ENCODE measurements at places on chromosomes 7 and 10. TPM values are rescaled to one million over a fixed set of nuclear protein-coding genes. Genes with fewer than 3 reads are reported as not detected.

- DNase-seq: no peak
Observed at GRCh38 chr10:3548076-3548475, 236.9 kb downstream of the KLF6 start.

GRCh38 chr7:49520951-49521350 is 252.5 kb upstream of the VWC2 start:
- DNase-seq: no peak

GRCh38 chr7:85583131-85583953 is 396.5 kb upstream of the SEMA3D start:
- no peak for DNase-seq

GRCh38 chr10:6140965-6141295 is 52.1 kb downstream of the RBM17 start:
- no peak for DNase-seq

Gene FKBP6
- total RNA-seq: not detected

Gene CRYGN
- total RNA-seq: 1.2 TPM

GRCh38 chr10:124233546-124234138 is 140.2 kb upstream of the CHST15 start:
- no peak for DNase-seq

- DNase-seq: no peak
Observed at GRCh38 chr10:127878475-127879055, 14.2 kb downstream of the CLRN3 start.

GRCh38 chr7:78383096-78383880 is 584.7 kb downstream of the PHTF2 start:
- no peak for DNase-seq

DNA sequence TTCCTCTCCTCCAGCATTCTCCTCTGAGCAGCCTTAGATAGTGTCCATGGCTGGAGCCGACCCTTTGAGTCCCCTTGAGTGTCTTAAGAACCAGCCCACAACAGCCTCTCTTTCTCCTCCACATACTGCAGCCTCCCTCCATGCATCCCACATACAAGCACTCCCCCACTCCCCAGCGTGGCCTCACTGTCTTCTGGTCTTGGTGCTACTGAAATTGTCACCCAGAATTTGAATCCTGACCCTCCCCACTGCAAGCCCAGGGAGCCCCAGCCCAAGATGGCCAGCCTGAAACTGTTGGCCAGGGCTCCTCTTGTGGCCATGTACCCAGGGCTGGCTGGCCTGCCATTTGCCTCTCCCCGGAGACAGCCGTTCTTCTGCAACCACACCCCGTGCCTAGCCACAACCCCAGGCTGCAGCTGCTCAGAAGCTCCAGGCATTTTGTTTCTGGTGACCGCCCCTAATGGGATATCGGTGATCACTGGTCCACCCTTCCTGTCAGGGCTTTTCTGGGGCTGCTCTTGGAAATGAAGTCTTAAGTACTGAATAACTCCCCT is 18.8 kb upstream of the SH2D4B start:
- no peak for DNase-seq

DNA sequence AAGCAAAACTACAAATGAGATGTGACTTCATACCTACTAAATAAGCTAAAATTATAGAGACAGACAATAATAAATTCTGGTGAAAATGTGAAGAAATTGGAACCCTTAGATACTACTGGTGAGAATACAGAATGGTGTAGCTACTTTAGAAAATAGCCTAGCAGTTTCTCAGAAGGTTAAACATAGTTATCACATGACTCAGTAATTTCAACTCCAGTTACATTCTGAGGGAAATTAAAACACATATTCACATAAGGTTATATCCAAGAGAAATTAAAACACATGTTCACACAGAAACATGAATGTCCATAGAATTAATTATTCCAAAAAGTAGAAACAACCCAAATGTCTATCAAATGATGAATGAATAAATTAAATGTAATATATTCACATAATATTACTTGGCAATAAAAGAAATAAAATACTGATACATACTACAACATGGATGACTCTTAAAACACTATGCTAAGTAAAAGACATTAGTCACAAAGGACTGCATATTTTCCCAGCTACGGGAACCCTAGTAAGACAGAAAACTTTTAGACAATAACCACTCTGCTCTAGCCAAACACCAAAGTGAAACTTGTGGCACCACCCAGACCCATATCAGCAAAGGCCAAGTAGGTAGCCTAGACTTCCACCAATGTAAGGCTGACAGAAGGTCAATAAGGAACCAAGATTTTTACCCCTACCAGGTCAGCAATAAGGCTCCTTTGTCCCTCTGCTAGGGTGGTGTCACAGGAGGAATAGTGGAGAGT is 25.1 kb downstream of the SLC25A40 start:
- DNase-seq: no peak

Gene EVX1
- not detected for total RNA-seq

GRCh38 chr10:33476757-33477273 is 142.3 kb upstream of the NRP1 start:
- DNase-seq: no peak

Gene NEUROG3
- total RNA-seq: not detected

DNA sequence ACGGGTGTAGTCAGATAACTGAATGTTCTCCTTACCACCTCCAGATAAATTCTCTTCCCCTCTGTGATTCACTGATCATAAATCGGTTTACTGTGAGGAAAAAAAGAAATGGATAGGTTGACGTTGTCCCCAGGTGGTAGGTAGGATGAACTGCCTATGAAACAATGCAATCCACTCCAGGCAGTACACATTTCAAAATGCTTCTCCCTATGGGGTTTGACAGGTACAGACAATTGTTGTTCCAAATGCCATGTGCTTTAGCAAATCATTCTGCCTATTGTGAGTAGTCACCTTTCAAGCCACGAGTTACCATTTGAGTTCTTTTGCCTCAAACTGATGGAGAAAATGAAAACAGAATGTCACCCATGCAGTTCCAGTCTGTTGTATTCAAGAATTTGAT is 21.8 kb downstream of the VIM start:
- peak; percentile 28 for DNase-seq

Gene PRSS37
- total RNA-seq: not detected
